ENCODE measurements at places on chromosomes 3 and 15. TPM values are rescaled to one million over a fixed set of nuclear protein-coding genes. Genes with fewer than 3 reads are reported as not detected.

IL20RB gene
- 175 TPM for total RNA-seq

GASK1A gene
- 0.91 TPM for total RNA-seq

STRIT1 gene
- total RNA-seq = not detected

DNASE1L3 gene
- total RNA-seq = not detected

BTLA gene
- not detected for total RNA-seq

CHMP2B gene
- total RNA-seq = 36.3 TPM

C3orf22 gene
- not detected for total RNA-seq

CA12 gene
- total RNA-seq = 107 TPM

DBR1 gene
- 8.9 TPM for total RNA-seq

QRICH1 gene
- total RNA-seq = 53.3 TPM

BFSP2 gene
- total RNA-seq = not detected

GRAMD1C gene
- total RNA-seq = 2.6 TPM
